HCT116 (cell line): ENCODE measurements at places on chromosomes 2 and 18. TPM values are rescaled to one million over a fixed set of nuclear protein-coding genes. Genes with fewer than 3 reads are reported as not detected.
A peak's percentile ranks its signal among the peaks of the same experiment; 100 is the strongest.

- no peak for DNase-seq
Measured at GRCh38 chr18:45749918-45750689, 26.1 kb downstream of the SLC14A1 start.

Gene CPO
- total RNA-seq: 0.32 TPM

Gene RND3
- total RNA-seq: 15.0 TPM

- DNase-seq: peak; percentile 94
Measured at GRCh38 chr2:216412022-216412999, at the start of gene SMARCAL1. SMARCAL1 (plus strand) TSS chr2:216412484; CDS start chr2:216414705, 2,221 bp downstream.

DNA sequence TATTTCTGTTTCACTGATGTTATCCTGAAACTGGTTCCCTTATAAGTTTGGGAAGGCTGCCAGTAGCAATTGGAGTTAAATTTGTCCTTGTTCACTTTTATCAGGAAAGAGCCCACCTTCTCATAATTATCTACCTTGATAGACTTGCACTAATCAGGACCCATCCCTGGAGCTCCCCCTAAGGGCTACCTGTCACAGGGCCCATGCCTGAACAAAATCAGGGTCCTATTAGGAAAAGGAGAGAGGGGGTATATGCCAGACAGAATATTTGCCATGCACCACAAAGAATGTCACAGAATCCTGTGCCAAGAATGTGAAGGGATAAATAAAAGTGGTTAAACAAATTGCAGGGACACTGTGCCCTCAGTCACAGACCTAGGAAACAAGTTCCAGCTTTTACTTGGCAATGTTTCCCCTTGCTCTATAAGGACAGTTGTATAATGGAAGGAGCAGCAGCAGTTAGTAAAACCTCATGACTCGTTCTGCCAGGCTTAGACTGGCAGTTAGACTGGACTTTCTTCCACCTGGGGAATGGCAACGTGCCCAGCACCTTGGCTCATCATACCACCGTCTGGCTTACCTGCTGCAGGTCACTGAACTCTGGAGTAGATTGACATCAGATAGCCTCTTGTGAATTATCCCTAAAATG lies 32.3 kb upstream of the VWC2L start:
- no peak for DNase-seq

Gene ERMN
- total RNA-seq: not detected

Gene HOXD13
- not detected for total RNA-seq

DNA sequence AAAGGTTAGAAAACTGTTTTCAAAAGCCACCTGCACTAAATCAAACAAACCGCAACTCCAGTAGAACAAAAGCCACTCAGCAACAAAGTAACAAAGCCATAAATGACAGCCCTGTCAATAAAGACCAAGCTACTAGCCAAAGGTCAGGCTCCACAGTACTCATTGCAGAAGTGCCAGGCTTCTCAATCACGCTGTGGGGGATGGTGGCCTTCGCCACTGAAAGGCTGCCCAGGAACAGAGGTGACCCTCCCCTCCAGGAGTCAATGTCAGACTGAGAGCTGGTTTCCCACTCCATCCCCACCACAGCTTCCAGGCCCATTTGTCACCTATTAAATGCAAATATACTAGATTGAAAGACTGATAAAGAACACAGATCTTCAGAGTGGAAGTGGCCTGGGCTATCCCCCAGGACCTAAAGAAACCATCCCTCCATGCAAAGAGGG lies 5.9 kb downstream of the ATP8B1 start:
- DNase-seq: no peak

- DNase-seq: no peak
Measured at GRCh38 chr18:43876748-43877147, 599.5 kb upstream of the SYT4 start.

GRCh38 chr2:26580751-26581150 lies 60.4 kb downstream of the CIB4 start:
- no peak for DNase-seq

GRCh38 chr2:28219758-28220368 lies 172.8 kb upstream of the FOSL2 start:
- no peak for DNase-seq

Gene TYMS
- 245 TPM for total RNA-seq

GRCh38 chr2:20661421-20662307 lies 5.3 kb upstream of the GDF7 start:
- peak; percentile 69 for DNase-seq

Gene RGPD3
- total RNA-seq: 0.15 TPM
